ENCODE measurements at places on chromosomes 16 and 17. TPM values are rescaled to one million over a fixed set of nuclear protein-coding genes. Genes with fewer than 3 reads are reported as not detected.

DNA sequence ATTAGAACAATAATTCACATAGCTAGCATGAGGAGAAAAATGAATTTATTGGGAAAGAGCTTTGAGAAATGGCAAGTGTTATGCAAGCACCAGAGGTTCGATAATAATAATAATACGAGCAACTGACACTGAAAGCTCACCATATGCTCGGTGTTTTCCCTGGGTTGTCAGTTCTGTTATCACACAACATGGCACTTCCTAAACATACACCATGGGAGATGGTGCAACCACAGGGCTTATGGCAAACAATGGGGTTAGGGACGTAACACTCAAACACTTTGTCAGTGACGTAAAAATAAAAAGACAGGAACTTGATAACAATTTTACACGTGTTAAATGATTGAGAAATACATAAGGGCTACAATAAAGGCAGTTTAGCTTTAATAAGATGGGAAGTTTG is 23.7 kb downstream of the OR1D5 start:
- no peak for DNase-seq

Gene ITGAD
- not detected for polyA plus RNA-seq

Gene KIF2B
- not detected for polyA plus RNA-seq

Gene ABAT
- 2.7 TPM for polyA plus RNA-seq

DNA sequence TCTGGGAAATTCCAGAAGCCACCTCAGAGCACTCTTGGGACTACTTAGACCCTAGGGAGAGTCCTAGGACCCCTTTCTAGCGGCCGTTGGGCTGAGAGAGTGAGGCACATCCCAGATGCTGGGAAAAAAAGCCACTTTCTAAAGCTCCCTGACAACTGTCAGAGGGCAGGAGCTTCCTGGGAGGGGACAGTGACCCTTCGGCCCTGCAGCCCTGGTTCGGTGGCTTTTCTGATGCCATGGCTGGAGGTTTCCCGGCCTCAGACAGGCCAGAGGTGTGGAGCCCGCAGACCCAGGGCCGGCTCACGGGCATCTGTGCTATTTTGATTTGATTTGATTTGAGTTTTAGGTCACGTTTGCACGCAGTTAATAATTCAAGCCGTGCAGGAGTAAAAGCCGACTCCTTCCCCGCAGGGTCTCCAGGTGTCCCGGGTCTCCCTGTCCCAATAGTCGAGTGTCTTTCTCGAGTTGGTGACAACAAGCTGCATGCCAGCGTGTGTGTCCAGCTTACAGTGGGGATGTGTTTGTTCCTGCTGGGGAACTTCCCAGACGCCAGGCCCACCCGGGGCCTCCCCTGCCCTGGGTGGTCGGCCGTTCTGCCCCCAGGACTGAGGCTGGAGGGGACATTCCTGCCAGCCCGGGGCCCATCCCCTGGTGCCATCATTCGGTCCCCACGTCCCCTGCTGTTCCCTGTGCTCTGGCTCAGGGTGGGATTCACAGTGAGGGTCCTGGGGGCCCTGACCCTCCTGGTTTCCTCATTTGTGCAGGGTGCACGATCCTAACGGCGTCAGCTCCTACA is 1.0 kb upstream of the CBFA2T3 start:
- no peak for DNase-seq

GRCh38 chr16:12837291-12837690 is 33.6 kb upstream of the CPPED1 start:
- DNase-seq: no peak
